ENCODE measurements at places on chromosomes 5 and 9.

DNA sequence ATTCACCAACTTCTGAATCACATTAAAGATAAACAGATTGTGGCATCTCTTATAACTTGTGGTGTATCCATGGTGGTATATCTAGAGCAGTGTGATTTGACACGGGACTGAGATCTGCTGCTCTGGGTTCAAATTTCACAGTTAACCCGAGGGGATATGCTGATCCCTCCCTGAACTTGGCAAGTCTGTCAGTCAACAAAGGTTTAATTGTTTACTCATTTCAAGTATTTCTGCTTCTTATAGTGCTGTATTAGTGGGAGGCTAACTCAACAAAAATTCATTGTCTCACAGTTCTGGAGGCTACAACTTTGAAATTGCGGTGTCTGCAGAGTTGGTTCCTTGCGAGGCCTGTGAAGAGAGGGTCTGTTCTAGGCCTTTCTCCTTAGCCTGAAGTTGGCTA lies 1175.2 kb downstream of the PTPRD start:
- no peak for DNase-seq

DNA sequence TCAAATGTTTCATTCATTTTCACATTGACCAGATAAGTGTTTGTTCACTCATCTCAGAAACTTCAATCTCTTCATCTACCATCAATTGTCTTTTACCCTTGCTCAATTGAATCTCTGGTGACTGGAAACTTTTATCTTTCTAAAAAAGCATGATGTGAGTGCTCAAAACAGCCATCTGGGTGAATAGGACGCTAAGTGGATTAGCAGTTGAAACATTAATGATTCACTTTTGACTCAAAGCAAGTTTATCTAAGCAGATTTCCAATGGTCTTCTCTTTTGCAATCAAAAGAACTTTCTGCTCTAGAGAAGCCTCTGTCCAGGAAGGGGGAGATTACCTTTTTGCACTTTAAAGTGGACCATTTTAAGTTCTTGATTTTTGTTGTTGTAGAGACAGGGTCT lies 22.2 kb downstream of the KLF4 start:
- no peak for DNase-seq

DNA sequence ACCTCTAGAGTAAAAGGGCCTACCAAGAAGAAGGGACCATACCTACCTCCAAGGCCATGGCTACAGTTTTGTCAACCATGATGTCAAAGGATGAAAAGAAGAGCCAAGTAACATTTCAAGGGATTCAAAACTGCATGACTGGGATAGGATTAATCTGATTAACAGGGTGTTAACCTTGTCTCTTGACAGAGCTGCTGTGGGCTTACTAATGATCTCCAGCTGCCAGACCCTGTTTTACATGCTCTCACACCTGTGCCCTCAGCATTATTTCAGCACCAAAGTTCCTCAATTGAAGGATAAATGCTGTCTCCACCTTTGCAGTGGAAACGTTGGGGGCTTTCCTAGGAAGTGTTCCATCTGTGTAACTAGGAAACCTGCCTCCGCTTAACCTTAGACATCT lies 78.3 kb downstream of the DMAC1 start:
- no peak for DNase-seq

DNA sequence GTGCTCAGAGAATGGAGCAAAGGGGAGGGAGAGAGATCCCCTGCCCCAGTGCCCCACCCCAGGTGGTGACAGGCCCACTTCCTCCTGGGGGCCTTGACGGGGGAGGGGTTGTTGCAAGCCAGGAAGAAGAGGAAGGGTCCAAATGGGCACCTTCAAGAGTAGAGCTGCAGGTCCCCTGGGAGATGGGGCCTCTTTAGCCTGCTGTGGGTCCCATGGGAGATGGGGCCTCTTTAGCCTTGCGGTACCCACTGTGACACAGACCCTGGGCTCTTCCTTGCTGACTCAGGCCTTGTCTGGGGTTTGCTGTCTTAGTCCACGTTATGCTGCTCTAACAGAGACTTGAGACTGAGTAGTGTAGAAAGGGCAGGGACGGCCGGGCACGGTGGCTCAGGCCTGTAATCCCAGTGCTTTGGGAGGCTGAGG lies 9.6 kb upstream of the TOR4A start:
- DNase-seq: no peak

DNA sequence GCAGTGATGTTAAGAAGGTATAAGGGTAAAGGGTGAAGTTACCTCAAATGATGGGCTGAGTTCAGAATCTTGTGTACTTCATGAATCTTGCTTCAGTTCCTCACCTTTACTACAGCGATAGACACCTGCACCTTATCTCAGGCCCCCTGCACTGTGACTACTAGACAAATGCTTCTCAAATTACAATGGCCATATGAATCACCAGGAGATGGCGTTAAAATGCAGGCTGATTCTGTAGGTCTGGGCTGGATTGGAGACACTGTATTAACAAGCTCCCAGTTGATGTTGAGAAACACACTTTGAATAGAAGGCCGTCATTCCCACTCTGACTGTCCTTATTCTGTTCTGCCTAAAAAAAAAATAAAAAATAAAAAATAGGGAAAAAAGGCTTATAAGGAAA lies 29.8 kb downstream of the TARS1 start:
- DNase-seq: peak; percentile 48

DNA sequence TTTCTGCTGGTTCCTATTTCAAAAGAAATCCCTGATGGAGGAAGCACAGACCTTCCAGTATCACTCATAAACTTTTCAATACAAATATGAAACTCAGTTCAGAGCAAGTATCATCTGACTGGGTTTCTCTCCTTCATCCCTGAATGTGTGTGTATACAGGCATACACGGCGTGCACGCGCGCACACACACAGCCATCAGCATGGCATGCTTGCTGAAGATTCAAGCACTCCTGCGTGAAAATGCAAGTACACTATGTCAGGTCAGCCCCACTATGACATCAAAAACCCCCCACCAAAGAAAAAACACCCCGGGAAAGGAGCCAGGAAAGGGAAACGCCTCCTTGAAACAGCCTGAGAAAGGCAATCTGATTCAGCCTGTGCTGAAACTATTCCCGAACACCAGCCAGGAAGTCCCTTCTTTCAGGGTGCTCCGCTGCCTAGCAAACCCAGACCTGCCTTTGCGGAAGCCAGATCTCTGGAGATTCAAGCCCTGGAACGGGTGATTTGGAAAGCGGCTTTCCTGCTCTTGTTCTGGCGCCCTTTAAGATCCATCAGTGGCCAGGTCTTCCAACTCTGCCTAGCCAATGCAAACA lies 831 bp downstream of the KLHL3 start:
- peak; percentile 51 for DNase-seq

- DNase-seq: no peak
Observed at GRCh38 chr9:85262333-85262732, 479.4 kb downstream of the AGTPBP1 start.

- peak; percentile 16 for DNase-seq
Observed at GRCh38 chr5:172534229-172535107, 80.1 kb upstream of the SH3PXD2B start.

DNA sequence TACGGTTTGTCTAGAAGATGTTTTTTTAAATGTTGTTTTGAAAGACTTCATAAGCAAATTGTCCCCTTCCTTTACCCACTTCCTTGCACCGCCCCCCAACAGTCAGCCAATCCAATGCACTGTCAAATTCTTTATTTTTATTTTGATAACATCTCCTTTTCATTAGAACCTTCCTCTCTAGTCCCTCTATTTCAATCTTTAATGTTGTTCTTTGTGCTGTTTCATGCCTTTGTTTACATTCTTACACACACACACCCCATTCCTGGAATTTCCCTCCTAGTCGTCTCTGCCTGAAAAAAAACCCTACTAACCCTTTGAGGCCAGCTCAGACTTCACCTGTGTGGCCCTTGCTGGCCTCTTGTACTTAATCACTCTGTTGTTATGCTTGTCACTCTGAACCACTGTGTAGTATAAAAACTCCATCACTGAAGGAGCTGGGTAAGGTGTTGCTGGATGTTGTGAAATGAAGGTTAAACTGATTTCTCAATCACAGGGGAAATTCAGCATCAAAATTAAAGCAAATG lies 133.4 kb downstream of the UGCG start:
- DNase-seq: no peak

GRCh38 chr9:134502809-134503211 lies 138.8 kb upstream of the COL5A1 start:
- DNase-seq: no peak

DNA sequence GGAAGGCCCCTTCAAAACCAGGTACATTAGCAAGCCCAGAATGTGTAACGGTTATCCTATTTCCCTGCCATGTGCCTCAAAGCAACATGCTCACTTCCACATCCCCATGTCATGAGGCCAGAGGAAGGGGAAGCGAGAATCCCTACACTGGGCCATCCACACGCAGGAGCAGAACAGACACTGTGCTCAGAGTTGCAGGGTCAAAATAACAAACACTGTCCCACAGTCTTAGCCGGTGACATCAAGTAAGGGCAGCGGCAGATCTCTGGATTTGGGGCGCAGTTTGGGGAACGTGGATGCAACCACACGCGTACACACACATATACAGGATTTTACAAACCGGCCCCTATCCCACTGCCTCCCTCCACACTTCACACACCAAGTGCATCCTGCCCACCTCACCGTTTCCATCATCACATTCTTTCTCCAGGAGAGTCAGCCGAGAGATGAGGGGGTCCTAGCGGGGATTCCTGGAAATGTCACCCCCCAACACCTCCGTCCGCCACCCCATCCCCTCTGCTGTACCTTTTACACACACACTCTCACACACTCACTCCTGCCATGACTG lies 776 bp downstream of the APBA1 start:
- no peak for DNase-seq

DNA sequence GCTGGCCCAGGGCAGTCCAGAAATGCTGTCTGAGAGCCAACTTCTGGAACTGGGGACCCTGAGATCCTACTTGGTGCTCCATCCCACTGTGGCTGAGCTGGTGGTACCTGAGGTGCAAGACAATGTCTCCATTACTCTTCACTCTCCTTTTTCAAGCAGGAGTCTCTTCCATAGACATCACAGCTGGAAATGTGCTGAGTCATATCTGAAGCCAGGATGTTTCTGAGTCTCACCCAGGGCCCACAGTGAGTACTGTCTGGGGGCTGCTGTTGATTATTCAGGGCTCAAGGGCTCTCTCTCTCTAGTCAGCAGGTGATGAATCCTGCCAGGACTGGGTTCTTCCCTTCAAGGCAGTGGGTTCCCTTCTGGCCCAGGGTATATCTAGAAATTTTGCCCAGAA lies 145.2 kb upstream of the TAS2R1 start:
- no peak for DNase-seq

DNA sequence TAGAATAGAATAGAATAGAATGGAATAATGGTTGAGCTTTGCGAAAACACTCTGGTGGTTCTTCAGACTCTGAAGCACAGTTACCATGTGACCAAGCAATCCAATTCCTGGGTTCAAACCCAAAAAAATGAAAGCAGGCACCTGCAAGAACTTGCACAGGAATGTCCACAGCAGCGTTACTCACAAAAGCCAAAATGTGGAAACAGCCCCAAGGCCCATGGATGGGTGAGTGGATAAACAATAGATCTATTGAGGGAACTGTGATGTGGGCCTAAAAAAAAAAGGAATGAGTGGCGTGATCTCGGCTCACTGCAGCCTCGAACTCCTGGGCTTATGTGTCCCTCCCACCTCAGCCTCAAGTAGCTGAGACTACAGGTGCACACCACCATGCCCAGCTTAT lies 21.4 kb upstream of the TMEM250 start:
- no peak for DNase-seq

- DNase-seq: peak; percentile 88
Observed at GRCh38 chr9:37464426-37465248, 613 bp downstream of the ZBTB5 start.

GRCh38 chr5:122311961-122312590 lies at the start of gene SNCAIP:
Gene SNCAIP, plus strand, starts transcription at chr5:122312237. Its CDS starts 78,898 bp downstream, at chr5:122391135.
- peak; percentile 60 for DNase-seq

DNA sequence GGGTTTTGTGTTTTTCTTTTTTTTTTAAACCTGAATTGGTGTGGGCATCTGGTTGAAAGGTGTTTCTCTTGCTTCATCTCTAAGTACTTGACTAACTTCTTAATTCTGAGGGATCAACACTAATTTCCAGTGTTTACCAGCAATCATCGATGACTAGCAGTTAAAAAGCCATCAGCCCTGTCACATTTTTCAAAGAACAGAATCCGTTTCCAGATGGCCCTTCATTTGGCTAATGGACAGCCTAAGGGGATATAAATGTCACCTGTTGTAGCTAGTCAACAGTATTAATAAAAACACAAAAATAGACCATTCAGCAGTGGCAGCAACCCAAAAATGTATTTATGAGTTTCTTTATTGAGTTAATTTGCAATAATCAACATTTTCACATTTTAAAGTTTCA lies 1076.5 kb downstream of the MAT2B start:
- DNase-seq: no peak

DNA sequence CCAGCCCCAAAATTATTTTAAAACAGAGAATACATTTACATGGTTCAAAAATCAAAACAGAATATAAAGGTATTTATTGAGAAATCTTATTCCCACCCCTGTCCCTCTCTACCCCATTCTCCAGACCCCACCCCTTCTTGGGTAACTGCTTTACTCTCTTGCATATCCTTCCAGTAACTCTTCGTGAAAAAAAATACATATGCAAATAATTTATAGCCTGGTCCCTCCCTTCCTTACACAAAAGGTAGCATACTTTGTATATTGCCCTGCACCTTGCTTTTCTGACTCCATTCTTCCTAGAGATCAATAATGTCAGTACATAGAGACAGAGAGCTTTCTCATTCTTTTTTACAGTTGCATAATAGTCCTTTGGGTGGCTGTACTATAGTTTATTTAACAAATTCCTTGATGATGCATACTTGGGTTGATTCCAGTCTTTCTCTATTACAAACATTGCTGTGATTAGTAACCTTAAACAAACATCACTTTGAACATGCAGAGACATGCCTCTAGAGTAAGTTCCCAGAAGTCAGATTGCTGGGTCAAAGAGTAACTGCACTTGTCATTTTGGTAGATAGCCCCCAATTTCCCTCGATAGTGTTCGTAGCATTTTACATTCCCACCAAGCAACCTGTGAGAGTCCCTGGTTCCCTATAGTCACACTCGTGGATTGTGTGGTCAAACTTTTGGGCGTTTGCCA lies 47.9 kb downstream of the STOM start:
- DNase-seq: no peak

- no peak for DNase-seq
Observed at GRCh38 chr9:35791297-35791921, at the start of gene NPR2. Gene NPR2, plus strand, starts transcription at chr9:35791591. Its CDS starts 818 bp downstream, at chr9:35792409.

DNA sequence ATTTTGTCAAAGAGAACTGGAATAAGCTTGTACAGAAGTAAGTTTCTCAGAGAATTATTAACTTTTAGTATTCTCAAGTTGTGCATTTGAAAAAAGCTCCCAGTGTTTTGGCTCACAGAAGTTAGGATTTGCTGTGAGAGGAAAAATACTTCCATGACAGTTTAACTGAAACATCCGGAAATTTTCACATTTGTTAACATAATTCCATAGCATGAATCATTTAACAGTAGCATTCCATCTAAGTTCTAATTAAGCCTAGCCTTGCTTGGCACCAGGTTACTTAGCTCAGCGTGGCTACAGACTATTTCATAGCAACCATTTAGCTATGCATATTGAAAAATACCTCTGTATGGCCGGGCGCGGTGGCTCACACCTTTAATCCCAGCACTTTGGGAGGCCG lies 90.8 kb downstream of the LNPEP start:
- DNase-seq: no peak

Measured in NCI-H345 (cell line).